H7 (cell line): ENCODE measurements at places on chromosomes 6 and 20. TPM values are rescaled to one million over a fixed set of nuclear protein-coding genes. Genes with fewer than 3 reads are reported as not detected.

The MYBL2 gene
- total RNA-seq, result 76.2 and 111 TPM in 2 replicates

The HSPA12B gene
- 0.97 and 2.4 TPM in 2 replicates for total RNA-seq

The XKR7 gene
- total RNA-seq, result 0.63 and 0.73 TPM in 2 replicates

The LAMP5 gene
- total RNA-seq, result 0.78 and 1.4 TPM in 2 replicates

The MDFI gene
- 205 and 262 TPM in 2 replicates for total RNA-seq

The DST gene
- 49.2 and 57.9 TPM in 2 replicates for total RNA-seq

The ABHD16B gene
- total RNA-seq, result not detected in 2 replicates

The VGLL2 gene
- not detected in 2 replicates for total RNA-seq

GRCh38 chr6:116036075-116036773, 24.5 kb downstream of the FRK start:
- no peak for DNase-seq

DNA sequence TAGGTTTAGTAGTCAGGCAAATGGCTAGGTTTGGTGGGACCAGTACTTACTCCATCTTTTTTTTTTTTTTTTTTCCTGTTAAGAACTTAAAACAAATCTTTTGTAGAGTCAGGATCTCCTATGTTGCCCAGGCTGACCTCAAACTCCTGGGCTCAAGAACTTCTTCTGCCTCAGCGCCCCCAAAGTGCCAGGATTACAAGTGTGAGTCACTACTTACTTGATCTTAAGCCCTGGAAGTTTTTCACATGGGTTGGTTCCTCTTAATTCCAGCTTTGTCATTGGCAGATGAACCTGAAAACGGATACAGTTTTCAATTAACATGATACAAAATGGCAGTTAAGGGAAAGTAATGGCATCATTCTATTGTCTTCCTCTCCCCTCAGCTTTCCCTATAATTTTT, 179.4 kb upstream of the JAG1 start:
- DNase-seq, result no peak

DNA sequence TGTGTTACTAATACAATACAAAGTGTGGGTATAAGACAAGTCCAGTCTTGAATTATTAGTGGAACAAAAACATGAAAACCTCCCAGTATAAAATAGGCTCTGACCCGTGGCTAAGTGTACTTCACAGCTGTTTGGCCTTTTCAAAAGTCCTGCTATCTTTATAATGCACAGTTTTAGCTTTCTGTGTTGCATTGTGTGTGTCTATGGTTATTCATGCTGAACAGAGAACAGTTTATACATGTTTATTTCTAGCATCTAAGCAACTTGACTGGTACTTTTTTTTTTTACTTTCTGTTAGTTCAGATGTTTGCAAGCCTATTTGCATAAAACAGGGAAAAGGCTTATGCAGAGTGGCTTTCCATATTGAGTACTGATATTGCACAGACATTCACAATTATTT, 119.2 kb upstream of the CCN2 start:
- DNase-seq, result no peak

- no peak for DNase-seq
Measured at GRCh38 chr6:98579079-98579478, 255.3 kb upstream of the POU3F2 start.

- no peak for DNase-seq
Measured at GRCh38 chr20:59195316-59195993, 31.8 kb downstream of the ZNF831 start.

DNA sequence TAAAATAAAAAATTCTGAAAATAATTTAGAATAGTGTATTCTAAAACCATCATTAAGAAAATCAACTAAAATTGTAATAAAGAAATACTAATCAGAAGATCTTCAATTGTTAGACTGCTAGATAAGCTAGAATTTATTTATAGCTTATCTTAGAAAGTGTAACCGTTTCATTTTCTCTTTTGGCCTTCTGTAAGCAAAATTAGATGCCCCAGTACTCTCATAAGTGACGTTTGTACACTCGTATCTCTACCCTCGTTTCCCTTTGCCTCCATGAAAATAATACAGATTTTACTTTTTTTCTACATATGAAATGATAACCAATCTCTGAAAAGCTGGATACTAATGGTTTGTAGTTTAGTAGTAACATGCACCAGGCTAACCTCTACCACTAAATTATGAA, 19.8 kb downstream of the DSE start:
- no peak for DNase-seq

DNA sequence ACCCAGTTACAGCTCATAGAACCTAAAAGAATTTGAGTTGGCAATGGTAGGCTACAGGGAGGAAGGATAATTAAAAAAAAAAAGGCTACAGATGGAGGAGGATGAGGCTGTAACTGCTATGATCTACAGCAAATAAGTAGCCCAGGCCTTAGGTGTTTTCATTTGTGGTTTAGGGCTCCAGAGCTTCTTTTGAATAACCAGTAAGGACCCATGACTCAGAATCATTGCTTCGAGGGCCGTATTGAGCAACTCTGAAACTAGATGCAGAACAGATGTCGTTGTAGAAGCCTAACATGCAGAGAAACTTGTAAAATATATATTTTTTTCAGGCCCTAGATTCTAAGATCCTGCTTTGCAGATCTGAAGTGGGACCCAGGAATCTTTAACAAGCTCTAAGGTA, 19.0 kb upstream of the ASIP start:
- DNase-seq, result no peak

- DNase-seq, result no peak
Measured at GRCh38 chr20:5886788-5887187, 63.5 kb downstream of the TRMT6 start.

- DNase-seq, result no peak
Measured at GRCh38 chr20:54345301-54345724, 130.1 kb upstream of the DOK5 start.

DNA sequence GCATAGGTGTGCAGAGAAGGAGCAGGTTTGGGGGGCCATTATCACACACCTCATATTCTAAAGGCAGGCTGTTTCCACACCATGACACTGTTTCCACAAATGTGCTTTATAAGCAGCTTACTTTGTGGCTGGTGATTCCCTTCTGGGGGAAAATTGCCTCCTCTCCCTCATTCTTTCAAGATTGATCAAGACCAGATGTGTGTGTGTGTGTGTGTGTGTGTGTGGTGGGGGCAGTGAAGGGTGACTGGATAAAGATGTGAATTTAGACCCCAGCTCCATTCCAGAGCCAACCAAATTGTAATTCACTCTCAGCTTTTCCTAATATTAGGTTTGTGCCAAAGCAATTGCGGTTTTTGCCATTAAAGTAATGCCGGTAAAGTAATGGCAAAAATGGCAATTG, 45.6 kb downstream of the EDN3 start:
- DNase-seq, result no peak

DNA sequence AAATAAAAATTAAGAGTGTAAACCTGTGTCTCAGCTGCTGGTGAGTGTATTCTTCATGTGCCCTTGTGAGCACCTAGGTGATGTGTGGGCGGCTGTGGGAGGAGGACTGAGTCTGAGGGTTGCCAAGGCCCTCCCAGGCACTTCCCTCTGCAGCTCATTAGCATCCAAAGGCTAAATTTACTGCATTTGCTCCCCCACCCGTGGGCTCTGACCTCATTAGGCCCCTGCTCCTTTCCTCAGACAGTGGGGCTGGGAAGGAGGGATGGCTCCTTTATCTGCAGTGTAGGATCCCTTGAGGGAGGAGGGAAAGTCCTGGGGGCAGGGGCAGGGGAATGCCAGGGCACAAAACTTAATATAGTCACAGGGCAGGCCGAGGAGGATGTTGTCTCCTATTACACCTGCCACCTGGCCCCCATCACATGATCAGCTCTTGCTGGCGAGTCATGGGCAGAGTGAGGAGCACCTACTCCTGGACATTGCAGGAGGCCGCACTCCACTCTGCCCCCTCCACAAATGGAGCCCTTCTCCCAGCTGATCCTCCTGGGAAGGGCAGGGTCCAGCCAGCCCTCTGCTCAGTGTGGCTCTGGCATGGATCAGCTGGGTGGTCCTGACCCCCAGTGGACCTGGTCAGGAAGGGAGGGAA, 133.2 kb downstream of the MRPL14 start:
- peak; percentile 42 for DNase-seq

GRCh38 chr6:80234401-80234800, 127.9 kb downstream of the BCKDHB start:
- no peak for DNase-seq

- no peak for DNase-seq
Measured at GRCh38 chr20:58251348-58251978, 23.0 kb upstream of the ANKRD60 start.

GRCh38 chr6:100470422-100471120, 5.8 kb upstream of the SIM1 start:
- DNase-seq, result no peak

DNA sequence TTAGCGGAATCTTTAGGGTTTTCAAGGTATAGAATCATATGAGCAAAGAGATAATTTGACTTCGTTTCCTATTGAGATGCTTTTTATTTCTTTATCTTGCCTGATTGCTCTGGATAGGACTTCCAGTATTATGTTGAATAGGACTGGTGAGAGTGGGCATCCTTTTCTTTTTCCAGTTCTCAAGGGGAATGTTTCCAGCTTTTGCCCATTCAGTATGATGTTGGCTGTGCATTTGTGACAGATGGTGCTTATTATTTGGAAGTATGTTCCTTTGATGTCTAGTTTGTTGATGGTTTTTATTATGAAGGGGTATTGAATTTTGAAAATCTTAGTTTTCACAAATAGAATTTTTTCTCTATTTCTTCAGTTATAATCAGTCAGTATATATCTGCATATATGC, 656.6 kb upstream of the MAP3K7 start:
- no peak for DNase-seq

GRCh38 chr6:111765763-111766162, 107.5 kb downstream of the FYN start:
- no peak for DNase-seq

DNA sequence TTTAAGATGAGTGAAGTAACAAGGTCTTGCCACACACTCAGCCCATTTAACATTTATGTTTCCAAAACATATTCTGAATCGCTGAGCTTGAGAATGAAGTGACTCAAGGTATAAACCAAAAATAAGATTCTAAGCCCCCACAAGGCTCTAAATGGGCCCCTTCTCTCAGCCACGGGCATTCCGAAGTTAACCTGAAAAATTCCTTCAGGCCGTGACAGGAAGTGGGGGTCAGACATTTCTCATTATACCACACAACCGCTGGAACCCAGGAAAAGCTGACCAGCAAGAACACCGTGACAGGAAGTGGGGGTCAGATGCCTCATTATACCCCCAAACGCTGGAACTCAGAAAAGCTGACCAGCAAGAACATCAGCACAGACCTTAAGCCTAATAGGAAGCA, 247.9 kb downstream of the ERMARD start:
- peak; percentile 19 for DNase-seq

- peak; percentile 49 for DNase-seq
Measured at GRCh38 chr20:2700913-2701620, 8.5 kb downstream of the EBF4 start.

DNA sequence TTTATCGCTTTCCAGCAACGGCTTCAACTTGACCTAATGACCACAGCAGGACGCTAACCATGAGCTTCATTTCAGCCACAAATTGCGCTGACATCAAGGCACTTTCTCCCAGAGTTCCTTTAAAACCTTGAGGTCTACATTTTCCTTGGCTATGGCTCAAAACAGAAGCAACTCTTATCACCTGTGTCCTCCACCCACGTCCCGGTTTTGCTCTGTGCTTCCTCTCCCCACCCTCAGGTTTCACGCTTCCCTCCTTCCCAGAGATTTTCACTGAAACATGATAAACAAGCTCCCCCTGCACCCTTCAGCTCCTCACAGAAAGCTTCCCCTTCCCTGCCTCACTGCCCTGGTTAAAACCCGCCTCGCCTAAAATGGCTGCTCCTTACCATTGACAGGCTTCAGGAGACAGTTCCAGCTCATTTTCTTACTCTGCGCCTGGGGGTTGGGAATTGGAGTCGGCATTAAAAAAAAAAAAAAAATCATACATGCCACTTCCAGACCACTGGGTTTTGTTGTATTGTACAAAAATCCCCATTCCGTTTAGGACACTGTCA, 229.5 kb downstream of the UBE3D start:
- DNase-seq, result peak; percentile 5

DNA sequence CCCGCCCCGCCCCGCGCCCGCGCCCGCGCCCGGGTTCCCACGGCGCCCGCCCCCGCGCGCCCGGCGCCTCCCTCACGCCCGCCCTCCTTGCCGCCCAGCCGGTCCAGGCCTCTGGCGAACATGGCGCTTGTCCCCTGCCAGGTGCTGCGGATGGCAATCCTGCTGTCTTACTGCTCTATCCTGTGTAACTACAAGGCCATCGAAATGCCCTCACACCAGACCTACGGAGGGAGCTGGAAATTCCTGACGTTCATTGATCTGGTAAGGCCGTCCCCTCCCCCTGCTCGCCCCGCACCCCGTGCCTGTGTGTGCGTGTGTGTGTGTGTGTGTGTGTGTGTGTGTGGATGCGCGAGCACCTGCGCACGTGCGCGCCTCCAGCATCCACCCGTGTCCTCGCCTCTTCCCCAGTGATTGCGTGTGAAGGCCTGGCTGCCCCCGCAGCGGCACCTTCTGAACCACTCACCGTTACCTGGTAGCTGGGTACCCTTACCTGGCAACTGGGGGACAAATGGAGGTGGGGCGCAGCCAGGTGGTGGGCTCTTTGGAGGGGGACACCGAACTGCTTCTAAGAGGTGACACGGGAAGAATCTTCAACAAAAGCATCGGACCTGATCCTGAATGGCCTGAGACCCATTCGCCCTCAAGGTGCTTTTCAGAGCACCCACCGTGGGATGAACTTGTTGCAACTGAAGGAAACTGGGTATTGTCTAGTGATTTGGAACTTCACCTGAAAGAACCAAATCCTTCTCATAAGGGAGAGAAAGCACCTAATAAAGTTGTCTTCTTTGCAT, at the start of gene AIG1:
Gene AIG1, plus strand, starts transcription at position 84 of the 791 bp plus-strand sequence. Its CDS starts 37 bp downstream, at position 121.
- peak; percentile 90 for DNase-seq

DNA sequence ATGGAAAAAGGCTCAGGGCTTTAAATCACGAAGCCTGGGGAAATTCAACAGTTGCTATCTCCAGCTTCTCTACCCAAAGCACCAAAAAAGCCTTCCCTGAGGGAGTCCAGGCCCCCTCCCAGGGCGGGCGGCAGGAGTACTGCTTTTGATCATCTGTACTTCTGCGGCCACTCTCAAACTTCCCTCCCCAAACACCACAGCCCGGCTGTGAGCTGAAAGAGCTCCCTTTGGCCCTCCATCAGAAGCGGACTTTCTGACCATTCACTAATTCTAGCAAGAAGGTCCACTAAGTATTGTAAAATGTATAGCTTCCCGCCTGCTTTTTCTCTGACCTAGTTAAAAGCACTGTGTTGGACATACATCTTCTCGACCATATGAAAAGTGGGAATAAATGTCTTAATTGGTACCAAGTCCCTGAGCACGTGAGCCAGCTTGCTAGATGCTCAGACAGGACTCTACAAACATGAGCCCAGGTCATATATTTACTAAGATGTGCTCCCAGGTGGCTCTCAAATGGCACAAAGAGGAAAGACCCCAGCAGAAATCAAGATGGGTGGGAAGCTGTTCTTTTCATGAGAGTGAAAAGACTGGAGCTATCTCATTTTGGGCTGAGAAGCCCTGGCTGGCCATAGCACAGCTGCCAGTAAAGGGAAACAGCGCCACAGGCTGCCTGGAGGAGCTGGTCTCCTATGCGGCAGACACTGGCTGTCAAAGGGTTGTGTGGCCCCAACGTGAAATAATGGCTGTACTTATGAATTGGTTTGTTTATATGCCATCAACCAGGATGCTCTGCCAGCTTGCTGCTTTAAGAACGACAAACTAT, 58.6 kb downstream of the GFOD1 start:
- DNase-seq, result peak; percentile 47
